ENCODE measurements at places on chromosomes 4 and X.

DNA sequence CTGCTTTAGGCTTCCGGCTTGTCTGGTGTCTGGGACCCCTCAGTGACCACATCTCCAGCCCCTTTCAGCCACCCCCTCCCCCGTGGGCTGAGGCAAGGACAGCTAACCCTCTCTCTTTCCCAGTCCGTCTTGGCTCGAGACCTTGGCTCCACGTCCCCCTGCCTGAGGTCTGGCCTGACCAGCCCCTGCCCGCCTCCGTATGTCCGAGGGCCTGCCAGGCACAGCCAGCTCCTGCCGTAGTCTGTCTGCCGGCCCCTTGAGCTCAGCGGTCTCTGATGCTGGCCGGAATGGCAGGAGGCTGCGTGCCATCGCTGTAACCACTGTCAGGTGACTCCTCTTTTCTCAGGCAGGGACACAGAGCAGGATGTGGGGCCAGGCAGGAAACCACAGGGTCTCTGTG lies 73.3 kb upstream of the LRPAP1 start:
- H3K27me3 ChIP-seq = no peaks in the 10 kb centered on the region
- no peak overlapping the region for H3K27ac ChIP-seq
- no peak overlapping the region for H3K4me3 ChIP-seq
- H3K4me1 ChIP-seq = no peaks in the 10 kb centered on the region
- H3K36me3 ChIP-seq = no peaks in the 10 kb centered on the region

DNA sequence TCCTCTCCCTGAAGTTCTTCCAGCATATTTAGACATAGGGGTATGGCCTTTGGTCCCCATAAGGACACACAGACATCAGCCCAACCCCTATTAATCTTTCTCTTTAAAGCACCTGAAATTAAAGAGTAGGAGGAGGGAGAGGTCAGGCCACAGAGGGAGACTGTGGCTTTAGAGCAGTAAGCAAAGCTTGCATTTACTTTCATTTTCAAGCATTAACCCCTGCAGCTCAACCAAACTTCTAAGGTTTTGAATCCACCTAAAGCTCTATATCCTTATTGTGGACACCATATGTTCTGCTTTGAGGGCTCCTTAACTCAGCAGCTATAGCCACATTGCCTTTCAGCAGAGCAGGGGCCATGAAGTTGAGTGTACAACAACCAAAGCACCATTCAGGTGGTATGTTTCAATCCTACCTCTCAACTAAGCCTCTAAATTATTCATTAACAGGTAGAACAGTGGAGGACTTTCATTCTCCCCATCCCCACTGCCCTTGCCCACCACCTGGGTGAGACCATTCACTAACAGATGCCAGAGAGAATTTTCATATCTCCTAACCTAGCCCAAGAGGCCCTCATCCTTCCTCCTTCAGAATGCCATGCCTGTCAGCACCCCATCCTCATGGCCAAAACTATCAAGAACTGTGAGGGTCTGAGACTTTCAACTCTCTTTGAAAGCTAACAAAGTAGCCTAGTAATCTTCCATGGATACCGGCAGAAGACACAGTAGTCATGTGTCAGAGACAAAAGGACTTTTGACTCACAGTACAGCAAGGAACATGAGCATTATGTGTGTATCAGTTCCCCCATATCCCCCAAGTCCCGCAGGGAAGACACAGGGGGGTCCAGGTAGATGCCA lies 20.8 kb downstream of the LIN54 start:
- H3K36me3 ChIP-seq = no peaks in the 10 kb centered on the region
- H3K27me3 ChIP-seq = no peaks in the 10 kb centered on the region
- peak overlapping the region; percentile 37 for H3K4me3 ChIP-seq
- H3K27ac ChIP-seq = no peak overlapping the region

DNA sequence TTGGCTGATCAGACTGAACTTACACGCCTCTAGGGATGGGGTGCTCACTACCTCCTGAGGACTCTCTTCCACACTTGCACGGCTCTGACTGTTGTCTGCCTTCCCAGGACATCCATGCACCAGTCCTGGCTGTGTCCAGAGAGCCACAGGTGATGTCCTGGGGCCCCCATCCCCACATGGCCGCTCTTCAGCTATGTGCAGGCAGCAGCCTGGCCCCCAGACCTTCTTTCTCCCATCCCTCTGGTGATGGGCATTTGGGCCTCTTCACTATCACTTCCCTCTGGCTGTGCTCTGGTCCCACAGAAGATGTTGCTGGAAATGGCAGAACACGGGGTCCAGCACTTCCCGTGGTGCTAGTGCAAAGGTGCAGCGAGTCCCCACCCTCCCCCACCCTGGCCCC lies 40.9 kb upstream of the HMX1 start:
- H3K4me3 ChIP-seq = no peak overlapping the region
- no peaks in the 10 kb centered on the region for H3K36me3 ChIP-seq
- H3K27me3 ChIP-seq = peaks cover 3% of the 10 kb centered on the region
- H3K4me1 ChIP-seq = no peaks in the 10 kb centered on the region
- DNase-seq = no peak
- no peak overlapping the region for H3K27ac ChIP-seq

- H3K27me3 ChIP-seq = no peaks in the 10 kb centered on the region
- no peaks in the 10 kb centered on the region for H3K4me1 ChIP-seq
- H3K36me3 ChIP-seq = no peaks in the 10 kb centered on the region
- no peak for DNase-seq
- H3K4me3 ChIP-seq = no peak overlapping the region
These were observed 72.5 kb upstream of the ATOH1 start for GRCh38 chr4:93756101-93756500.

DNA sequence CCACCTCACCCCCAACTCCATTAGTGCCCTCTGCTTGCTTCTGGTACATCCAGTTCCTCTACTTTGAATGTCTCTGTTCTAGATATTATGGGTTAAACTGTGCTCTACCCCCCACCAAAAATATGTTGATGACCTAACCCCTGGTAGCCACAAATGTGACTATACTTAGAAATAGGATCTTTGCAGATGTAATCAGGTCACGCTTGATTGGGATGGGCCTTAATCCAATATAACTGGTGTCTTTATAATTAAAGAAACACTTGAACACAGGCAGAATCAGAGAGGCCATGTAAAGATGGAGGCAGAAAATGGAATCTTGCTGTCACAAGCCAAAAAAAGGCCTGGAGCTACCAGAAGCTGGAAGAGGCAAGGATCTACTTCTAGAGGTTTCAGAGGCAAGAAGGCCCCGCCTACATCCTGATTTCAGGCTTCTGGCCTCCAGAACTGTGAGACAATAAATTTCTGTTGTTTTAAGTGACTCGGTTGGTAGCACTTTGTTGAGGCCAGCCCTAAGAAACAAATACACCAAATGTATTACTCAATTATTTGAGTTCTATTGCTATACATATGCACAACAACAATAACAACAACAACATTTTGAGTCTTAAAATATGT lies 220.0 kb downstream of the PPP3CA start:
- DNase-seq = no peak
- H3K27ac ChIP-seq = no peak overlapping the region
- H3K4me3 ChIP-seq = no peak overlapping the region
- H3K36me3 ChIP-seq = no peaks in the 10 kb centered on the region

GRCh38 chr4:39354254-39354552 lies 12.0 kb downstream of the RFC1 start:
- no peaks in the 10 kb centered on the region for H3K27me3 ChIP-seq
- peak overlapping the region; percentile 23 for H3K4me3 ChIP-seq
- H3K4me1 ChIP-seq = no peaks in the 10 kb centered on the region
- no peak for DNase-seq

DNA sequence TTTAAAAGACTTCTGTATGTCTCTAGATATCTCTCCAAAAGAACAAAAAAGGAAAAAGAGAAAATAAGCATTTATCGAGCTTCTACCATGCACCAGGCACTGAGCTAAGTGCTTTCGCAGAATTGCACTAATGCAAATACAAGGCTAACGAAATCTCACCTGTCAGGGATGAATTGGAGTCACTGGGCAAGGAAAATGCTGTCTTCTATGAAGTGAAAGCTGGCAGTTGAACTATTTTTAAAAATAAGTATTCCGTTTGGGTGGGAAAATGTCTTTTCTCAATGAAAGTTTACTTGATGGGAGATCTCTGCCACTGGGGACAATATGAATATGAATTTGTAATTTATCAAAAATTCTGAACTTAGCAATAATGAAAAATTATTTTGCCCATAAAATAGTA lies 47.6 kb downstream of the COL25A1 start:
- H3K27ac ChIP-seq = no peak overlapping the region
- no peak for DNase-seq
- H3K27me3 ChIP-seq = no peaks in the 10 kb centered on the region

DNA sequence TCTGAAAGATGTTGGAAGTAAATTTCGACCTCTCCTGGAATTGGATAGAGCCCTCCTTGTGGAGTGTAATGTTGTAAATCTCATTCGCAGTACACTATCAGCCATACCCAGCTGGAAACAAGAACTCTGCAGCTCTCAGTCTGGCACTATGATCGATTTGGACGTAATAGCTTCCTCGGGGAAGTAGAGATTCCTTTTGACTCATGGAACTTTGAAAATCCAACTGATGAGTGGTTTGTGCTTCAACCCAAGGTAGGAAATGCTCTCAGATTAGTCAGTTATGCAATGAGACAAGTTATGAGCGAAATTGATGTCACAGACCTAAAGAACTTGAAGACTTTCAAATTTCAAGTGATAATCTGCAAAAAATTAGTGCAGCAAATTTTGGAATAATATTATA lies 103.9 kb downstream of the SYTL5 start:
- H3K27me3 ChIP-seq = no peaks in the 10 kb centered on the region
- H3K4me1 ChIP-seq = no peaks in the 10 kb centered on the region
- no peak for DNase-seq

- H3K4me1 ChIP-seq = no peaks in the 10 kb centered on the region
- H3K27me3 ChIP-seq = no peaks in the 10 kb centered on the region
- H3K36me3 ChIP-seq = no peaks in the 10 kb centered on the region
- H3K4me3 ChIP-seq = no peak overlapping the region
These were observed 90.9 kb downstream of the EFNB1 start for GRCh38 chrX:68919707-68920106.

Measured in kidney (tissue), 22 donors.